ENCODE measurements at places on chromosomes 1 and 21.
A peak's percentile ranks its signal among the peaks of the same experiment; 100 is the strongest.

DNA sequence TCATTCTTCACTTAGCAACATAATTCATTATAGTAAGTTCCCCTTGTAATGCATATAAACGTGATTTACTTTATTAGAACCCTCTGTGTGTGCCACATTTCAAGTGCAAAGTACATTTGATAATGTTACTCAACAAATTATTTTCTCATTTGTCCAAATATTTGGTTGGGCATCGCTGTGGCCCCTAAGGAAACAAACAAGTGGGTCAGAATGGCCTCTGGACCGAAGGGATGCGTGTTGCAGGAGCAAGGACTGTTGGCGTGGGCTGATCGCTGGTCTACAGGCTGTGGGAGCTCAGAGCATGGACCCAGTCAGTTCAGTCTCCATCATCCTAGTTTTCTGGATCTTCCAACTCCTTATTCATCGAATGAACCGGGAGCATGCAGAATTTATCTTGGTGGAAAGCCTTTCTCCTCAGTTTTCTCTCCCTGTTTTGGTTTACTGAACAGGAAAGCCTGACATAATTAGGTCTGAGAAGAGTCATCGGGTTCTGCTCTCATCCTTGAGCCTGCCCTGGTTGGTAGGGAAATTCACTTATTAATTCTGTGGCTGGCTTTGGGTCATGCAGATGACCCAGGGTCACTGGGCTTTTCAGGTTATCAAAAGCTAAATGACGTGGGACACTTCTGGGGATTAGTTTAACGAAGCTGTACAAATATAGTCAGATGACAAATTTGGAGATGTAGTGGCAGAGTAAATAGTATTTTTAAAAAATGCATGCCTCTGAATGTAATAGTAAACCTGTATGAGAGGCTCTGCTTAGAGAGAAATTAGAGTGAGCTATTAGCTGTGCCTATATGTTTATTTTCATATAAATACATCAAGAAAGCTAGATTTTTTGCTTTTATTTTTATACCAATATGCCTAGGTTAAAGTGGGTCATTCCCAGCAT lies 200.2 kb downstream of the SDCCAG8 start:
- DNase-seq = no peak

GRCh38 chr1:7379441-7379971 lies 391.6 kb upstream of the VAMP3 start:
- DNase-seq = no peak

DNA sequence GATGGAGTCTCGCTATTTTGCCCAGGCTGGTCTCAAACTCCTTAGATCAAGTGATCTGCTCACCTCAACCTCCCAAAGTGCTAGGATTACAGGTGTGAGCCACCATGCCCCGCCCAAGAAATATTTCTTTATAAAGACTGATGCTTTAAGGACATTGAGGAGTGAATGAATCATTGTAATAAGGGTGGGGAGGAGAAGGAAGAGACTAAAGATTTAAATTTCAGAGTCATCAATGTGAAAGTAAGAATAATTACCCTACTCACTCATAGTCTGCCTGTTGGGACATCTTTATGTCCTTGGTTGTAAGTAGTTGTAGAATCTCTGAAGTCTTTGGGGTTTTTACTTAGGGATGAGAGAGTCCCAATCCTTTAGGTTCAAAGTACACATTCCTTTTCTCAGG lies 7.3 kb downstream of the KDM1A start:
- DNase-seq = no peak

GRCh38 chr1:95407886-95408291 lies 173.9 kb downstream of the RWDD3 start:
- no peak for DNase-seq

DNA sequence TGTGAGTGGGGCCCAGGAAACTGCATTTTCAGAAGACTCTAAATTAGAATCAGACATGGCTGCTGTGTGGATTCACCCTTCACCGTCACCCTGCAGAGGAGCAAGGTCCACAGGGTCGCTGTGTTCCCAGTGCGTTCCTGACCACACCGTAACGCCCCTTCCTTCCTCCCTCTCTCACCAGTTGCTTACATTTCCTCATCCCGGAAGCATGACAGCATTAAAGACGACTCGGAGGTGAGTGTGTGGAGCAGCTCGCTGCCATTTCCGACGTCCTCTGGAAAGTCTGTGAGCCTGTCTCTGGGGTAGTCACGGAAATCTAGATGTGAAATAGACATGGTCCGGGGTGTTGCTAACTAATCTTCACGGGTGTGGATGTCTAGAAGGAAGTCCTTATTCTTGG lies 45.9 kb downstream of the FAAP20 start:
- DNase-seq = peak; percentile 34

GRCh38 chr1:29057700-29058099 lies 66.0 kb downstream of the TMEM200B start:
- no peak for DNase-seq

- no peak for DNase-seq
Measured at GRCh38 chr1:205920159-205920558, 23.1 kb downstream of the SLC26A9 start.

- DNase-seq = no peak
Measured at GRCh38 chr1:218274511-218274910, 10.6 kb upstream of the RRP15 start.

GRCh38 chr1:53585565-53585964 lies 126.4 kb downstream of the DMRTB1 start:
- DNase-seq = no peak

DNA sequence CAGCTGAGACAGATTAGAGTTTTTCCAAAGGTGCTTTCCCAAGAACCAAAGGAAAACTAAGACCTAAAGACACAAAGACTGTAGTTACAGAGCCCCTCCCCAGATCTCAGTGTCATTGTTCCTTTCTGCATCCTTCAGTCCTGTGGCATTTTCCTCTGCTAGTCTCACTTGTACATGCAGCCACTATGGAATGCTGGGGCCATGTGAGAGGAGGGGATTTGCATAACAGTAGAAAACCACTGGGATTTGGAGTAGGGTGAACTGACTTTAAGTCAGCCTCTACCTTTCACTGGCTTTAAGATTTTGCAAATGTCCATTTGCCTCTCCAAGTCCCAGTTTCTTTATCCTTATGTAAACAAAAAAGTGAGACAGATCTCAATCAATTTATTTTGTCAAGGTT lies 119.4 kb upstream of the F3 start:
- no peak for DNase-seq

- DNase-seq = no peak
Measured at GRCh38 chr21:32035617-32036016, 162.8 kb downstream of the HUNK start.

DNA sequence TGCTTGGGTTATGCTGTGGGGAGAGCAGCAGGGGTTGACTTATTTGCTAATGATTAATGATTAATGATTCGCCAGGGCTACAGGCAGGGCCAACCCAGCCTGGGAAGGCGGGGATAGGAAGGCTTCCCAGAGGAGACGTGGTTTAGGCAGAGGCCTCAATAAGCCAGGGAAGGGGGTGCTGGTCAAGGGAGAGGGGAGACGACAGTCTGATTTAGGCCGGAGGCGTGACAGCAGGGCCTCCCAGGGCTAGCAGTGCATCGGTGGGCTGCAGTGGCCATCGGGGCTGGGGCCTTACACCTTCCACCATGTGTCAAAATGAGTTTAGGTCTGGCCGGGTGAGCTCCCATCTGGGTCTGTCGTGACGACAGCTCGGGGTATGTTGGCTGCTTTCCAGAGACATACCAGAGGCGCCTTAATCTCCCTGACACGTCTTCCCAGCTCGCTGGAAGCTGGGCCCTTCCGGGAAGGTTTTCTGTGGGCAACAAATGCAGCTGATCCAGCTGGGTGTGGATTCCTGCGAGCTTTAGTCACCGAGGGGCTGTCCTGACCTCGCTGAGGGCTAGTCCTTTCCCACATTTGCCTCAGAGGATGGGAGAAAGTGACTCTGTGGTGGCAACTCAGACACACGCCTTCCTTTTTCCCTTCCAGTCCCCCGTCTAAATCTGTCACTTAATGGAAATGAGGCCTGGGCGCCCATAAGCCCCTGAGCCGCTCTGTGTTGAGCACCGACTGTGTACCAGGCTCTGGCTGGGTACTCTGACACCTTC lies 3.7 kb upstream of the SLC1A7 start:
- DNase-seq = no peak
